ENCODE measurements at places on chromosomes 6 and 20.
A peak's percentile ranks its signal among the peaks of the same experiment; 100 is the strongest.

DNA sequence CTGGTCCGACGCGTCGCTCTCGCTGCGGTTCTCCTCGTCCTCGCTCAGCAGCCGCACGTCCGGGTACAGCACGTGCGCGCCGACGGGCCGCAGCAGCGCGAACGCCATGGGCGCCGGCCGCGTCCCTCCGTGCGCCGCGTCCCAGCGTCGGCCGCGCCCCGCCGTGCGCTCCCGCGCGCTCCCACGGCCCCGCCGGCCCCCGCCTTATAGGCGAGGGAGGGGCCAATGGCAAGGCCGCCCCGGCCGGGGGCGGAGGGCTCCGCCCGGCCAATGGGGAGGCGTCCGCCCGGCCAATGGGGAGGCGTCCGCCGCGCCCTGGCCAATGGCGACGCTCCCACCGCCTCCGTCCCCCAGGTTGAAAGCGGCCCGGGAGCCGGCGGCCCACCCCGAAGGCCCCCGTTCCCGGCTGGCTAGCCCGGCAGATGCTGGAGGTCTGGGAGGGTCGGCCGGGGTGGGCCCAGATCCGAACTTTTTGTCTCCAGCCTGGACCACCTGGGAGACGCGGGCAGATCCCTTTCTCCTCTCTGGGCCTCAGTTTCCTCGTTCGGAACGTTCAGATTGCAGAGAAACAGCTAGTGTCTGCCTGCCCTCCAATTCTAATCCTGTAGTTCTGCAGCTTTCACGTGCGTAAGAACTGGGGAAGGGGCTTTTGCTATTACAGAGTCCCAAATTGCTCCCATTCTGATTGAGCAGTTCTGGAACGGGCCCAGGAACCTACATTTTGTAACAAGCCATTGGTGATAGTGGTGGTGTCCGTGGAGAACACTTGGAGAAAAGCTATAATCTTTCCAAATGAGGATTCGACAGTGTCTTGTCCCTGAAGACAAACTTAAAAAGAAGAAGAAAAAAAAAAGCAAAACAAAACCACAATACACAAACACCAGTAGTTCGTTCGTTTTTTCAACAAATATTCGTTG is at the start of gene TCF15:
Gene TCF15 (minus strand): TSS at position 180 of the 917 bp plus-strand sequence. CDS start 72 bp downstream, at position 108.
- DNase-seq = no peak

- DNase-seq = no peak
Measured at GRCh38 chr20:9329355-9330101, 184.9 kb upstream of the LAMP5 start.

- no peak for DNase-seq
Measured at GRCh38 chr20:61340157-61340556, 88.1 kb downstream of the CDH4 start.

GRCh38 chr6:14765106-14765505 is 480.8 kb upstream of the JARID2 start:
- DNase-seq = no peak

GRCh38 chr6:28291573-28291972 is 10.2 kb downstream of the PGBD1 start:
- no peak for DNase-seq

GRCh38 chr20:12074111-12074655 is 156.5 kb downstream of the BTBD3 start:
- DNase-seq = no peak

- no peak for DNase-seq
Measured at GRCh38 chr6:40930555-40930954, 108.5 kb downstream of the UNC5CL start.

DNA sequence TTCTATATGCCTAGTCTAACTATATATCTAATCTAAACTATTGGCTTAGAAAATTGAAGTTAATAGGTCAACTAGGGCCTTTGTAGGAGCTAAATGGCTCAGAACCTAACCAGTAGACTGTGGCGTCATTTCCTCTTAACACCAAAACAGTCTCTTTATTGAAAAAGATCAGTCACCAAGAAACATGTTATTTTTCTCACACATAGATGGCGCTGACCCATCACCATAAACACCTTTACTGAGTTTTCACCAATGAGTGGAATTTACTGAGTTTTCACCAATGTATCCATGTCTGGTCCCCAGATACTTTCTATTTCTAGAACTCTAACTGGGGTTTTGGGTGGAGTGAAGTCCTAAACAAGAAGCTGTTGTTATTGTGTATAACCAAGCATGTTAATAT is 636.0 kb downstream of the BCKDHB start:
- DNase-seq = peak; percentile 6

DNA sequence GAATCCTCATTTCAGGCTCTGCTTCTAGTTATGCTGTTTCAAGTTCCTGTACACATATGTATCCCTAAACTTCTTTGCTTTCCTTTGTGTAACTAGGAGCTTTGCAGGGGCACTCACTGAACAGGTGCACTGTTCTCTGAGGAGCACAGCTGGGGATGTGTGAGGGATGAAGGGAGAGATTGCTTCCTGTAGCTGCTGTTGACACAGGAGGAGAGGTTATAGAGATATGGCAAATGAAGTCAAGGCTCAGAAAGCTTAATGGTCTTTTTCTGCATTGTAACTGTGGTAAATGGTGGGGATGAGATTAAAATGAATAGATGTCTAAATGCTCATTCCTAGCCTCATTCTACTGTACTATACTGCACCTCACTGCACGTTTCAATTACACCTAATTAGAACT is 454.3 kb downstream of the BTBD3 start:
- no peak for DNase-seq

GRCh38 chr20:3677733-3678132 is 4.1 kb downstream of the ADAM33 start:
- no peak for DNase-seq

DNA sequence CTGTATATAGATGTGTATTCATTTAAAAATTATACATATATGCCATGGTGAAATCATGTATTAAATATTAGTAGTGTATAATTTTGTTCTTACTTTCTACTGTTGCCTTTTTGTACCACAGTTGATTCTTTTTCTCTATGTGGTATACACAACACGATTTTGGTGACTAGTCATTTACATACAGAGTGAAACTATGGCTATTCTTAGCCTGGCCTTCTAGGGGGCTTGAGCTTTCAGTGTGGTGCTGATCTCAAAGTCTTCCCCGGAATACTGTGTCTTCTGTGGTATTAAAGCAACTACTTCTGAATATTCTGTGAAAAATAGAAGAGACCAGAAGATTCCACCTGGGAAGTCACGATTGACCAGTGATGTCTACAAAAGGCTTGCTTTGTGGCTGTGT is 301.9 kb downstream of the UTRN start:
- DNase-seq = no peak

- no peak for DNase-seq
Measured at GRCh38 chr6:160279850-160280249, 21.2 kb upstream of the SLC22A2 start.

DNA sequence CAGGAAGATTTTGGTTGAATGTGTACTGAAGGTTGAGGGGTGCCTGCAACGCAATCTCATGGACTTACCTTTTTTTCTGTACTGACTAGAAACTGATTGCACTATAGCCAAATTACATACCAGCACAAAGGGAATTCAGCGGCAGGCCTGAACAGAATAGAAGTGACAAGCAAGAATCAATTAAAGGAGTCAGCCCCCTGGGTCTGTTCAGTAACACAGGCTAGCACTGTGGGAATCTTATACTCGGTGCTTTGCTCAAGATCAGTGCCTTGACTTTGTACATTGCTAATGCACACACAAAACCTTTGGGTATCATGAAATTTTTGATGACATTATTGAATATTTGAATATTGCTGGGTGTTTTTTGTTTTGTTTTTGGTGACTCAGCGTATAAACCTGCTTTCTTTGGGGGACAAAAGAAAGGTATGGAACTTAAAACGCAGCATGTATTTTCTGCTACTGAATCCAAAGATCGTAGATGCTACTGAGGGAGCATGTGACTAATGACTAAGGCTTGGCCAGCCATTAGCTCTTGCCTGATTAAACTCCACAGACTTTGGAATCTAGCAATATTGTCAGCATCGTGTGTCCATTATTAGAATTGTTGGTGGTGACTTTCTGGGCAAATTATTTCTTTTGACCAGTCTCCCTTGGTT is 236.6 kb downstream of the ARID1B start:
- DNase-seq = no peak

DNA sequence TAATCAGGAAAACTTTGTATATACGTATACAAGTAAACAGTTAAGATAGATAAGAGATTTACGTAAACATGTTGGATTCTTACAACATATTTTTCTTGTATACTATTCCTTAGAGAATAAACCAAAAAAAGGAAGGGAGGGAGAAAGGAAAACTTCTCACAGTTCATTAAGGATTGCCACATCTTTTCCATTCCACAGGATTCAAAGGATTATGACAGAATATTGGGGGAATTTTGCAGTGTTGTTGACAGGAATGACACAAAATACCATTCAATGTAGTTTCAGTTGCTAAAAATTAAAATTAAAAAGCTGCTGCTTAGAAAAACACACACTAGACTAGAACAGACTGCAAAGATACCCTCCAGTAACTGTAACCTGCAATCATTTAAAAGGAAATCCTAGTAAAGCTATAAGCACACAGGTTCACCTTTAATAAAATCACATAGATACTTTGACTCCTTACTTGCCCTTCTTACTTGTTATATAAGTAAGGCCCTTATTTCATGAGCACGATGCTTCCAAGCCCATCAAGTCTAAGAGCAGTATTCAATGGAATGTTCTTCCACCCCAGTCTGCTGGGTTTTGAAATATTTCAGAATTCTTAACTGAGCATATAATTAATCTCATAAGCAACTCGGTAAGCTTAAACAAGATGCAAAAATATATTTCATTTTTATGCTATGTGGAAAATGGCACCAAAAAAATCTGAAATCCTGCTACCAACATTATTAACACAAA is 107.8 kb downstream of the SMLR1 start:
- DNase-seq = no peak

GRCh38 chr20:53833333-53834061 is 236.9 kb downstream of the BCAS1 start:
- no peak for DNase-seq

- DNase-seq = peak; percentile 66
Measured at GRCh38 chr20:62367633-62368391, 700 bp upstream of the LAMA5 start.

DNA sequence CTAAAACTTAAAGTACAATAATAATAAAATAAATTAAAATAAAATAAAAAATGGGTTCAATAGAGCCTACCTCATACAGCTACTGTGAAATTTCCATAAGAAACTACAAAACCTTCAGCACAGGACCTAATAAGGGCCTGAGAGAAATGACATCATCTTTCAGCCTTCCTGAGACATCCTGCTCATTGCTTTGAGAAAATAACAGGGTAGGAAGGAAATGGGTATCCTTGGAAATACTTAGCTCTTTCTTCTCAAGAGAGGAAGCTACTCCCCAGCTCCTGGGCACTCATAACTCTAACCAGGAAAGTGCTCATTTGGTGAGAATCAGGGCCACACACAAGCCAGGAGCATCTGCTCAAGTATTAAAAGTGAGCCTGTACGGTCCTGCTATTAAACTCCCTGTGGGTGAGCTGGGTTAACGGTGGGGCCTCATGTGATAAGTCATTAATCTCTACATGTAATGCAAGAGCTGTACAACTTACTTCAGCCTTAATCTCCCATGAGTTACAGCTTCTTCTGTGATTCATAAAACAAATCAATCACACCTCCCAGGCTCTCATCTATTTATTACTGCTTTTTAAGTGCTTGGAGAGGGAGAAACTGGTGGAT is 141.4 kb downstream of the MAFB start:
- DNase-seq = no peak

GRCh38 chr6:168784426-168784825 is 343.4 kb downstream of the SMOC2 start:
- no peak for DNase-seq

DNA sequence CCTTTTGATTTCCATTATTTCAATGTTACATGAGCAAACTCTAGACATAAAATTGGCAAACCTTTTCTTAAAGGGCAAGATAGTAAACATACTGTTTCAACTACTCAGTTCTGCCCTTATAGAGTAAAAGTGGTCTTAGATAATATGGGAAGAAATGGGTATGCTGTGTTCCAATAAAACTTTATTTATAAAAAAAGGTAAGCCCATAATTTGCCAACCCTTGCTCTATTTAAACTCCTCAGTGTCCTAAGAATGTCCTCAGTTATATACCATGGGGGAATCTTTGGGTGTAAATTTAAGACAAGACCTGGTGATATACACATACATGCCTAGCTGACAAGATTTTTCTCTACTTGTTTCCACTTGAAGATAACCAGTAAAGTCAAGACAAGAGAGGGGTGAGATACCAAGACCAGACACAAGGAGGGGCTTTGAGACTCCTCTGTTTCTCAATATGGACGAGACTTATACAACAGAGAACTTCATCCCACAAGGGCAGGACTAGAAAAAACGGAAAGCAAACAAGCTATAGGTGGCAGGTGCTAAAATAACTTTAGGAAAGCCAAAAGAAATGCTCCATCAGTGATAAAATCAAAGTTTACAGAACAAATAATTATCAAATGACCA is 10.5 kb downstream of the SNX3 start:
- peak; percentile 64 for DNase-seq

- DNase-seq = no peak
Measured at GRCh38 chr6:47455533-47456209, 21.9 kb upstream of the CD2AP start.

DNA sequence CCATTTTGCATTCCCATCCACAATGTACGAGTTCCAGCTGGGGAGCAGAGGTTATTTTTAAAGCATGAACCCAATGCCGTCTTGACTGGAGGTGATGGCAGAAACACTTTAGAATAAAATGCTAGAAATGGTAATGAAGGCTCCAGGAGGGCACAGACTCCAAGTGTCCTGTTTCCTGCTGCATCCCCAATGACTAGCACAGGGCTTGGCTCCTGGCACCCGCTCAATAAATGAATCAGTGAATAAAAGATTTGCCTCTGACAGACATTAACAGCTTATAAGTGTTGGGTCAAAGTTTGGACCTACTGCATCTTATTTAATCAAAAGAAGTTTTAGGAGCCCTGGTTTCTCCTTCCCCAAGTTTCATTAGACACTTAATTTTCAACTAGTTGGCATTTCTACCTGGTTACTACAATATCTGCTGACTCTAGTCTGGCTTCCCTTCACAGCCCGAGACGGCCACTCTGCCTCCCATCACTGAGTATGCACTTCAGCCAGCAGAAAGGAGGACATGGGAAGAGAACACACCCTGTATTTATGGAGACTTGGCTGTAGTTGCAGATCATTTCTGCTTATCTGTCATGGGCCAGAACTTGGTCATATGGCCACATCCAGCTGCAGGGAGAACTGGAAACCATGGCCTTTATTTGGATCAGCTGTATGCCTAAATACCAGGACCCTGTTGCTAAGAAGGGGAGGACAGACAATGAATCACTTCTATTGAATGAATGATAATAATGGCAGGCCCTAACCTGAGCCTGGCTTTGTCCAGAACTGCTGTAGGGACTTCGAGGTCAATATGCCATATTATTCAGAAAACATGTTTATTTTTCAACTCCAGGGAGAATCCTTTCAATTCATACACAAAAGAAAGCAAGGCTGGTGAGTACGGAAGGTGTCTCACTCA is 63.1 kb downstream of the TTI1 start:
- DNase-seq = no peak

All from OCI-LY7 (cell line).